Activated T-helper 1 cell treated with anti-CD3 and anti-CD28 coated beads, Interleukin-12 subunit alpha, Interleukin-12 subunit beta, Interleukin-2, Interleukin-4 antibody, amounts not matched to agents 30 ng/mL and 10 ng/mL and 1 ng/mL, durations not matched to agents 14 hours and 24 hours and 36 hours (primary cell): ENCODE measurements at places on chromosomes 2 and 18. TPM values are rescaled to one million over a fixed set of nuclear protein-coding genes. Genes with fewer than 3 reads are reported as not detected.

- H3K27me3 ChIP-seq: peaks cover 12% of the 10 kb centered on the region
- DNase-seq: no peak
- H3K4me1 ChIP-seq: peaks cover 6% of the 10 kb centered on the region
- no peak overlapping the region for H3K27ac ChIP-seq
Measured at GRCh38 chr2:236607471-236608187, 38.0 kb downstream of the ACKR3 start.

- H3K4me1 ChIP-seq: no peaks in the 10 kb centered on the region
- H3K27ac ChIP-seq: no peak overlapping the region
- H3K36me3 ChIP-seq: no peaks in the 10 kb centered on the region
- no peak overlapping the region for H3K4me3 ChIP-seq
Measured at GRCh38 chr2:181946444-181947127, 39.1 kb upstream of the PPP1R1C start.

DNA sequence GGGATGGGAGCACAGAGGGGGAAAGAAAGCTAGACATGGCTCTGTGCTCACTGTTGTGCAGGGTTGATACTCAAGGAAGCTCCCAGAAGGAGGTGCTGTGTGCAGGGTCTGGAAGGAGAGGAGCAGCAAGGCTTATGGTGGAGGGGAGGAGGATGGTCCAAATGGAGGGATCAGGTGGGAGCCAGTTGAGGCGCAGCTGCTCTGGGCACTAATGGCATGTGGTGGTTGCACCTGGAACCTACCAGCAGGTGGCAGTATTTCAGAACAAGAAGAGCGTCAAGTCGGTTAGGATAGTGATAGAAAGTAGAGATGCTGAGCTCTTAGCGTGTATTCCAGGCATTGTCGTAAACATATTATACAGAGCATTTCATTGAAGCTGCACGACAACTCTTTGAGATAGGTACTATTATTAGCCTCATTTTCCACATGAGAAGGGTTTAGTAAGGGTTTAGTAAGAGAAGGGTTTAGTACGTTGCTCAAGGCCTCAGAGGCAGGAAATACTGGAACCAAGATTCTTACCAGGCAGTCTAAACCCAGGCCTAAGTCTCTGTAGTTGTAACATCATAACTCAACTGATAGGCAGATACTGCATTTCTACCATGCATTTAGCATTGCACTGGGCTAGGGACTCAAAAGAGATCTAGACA lies 223.7 kb downstream of the CYP26B1 start:
- no peaks in the 10 kb centered on the region for H3K4me1 ChIP-seq
- H3K4me3 ChIP-seq: no peak overlapping the region
- H3K36me3 ChIP-seq: no peaks in the 10 kb centered on the region
- H3K27ac ChIP-seq: no peak overlapping the region
- no peaks in the 10 kb centered on the region for H3K27me3 ChIP-seq

Gene NR4A2
- 20.5 and 21.9 TPM in 2 replicates for total RNA-seq

DNA sequence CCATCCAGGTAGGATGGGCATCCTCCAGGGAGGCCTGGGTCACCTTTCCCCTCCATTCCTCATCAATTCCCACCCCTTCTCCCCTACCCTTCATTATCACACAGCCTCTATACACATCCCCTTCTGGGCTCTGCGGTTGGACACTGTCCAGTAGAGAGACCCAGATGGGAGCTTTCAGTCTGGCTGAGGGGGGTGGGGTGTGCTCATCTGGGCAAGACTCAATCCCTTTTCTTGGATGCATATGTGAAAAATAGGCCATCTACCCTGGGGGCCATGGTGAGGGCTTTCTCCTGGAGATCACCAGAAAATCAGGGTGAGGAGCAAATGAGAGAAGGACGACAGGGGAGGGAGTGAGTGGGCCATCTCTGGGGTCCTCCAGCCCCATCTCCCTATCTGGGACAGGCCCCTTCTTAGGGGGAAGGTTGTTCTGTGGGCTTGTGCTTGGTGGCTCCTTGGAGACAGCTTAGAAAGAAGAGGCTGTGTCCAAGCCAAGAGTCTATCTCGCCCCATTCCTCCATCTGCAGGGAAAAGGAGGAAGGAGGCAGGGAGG lies 160.1 kb downstream of the DYSF start:
- DNase-seq: no peak
- H3K4me3 ChIP-seq: no peak overlapping the region
- no peaks in the 10 kb centered on the region for H3K27me3 ChIP-seq
- H3K4me1 ChIP-seq: no peaks in the 10 kb centered on the region
- no peaks in the 10 kb centered on the region for H3K36me3 ChIP-seq

Gene HOXD10
- total RNA-seq: not detected in 2 replicates

GRCh38 chr2:223199531-223200515 lies 147.8 kb downstream of the KCNE4 start:
- H3K27me3 ChIP-seq: peaks cover 2% of the 10 kb centered on the region
- no peak overlapping the region for H3K4me3 ChIP-seq
- H3K36me3 ChIP-seq: no peaks in the 10 kb centered on the region
- no peaks in the 10 kb centered on the region for H3K4me1 ChIP-seq
- H3K27ac ChIP-seq: no peak overlapping the region
- no peak for DNase-seq

DNA sequence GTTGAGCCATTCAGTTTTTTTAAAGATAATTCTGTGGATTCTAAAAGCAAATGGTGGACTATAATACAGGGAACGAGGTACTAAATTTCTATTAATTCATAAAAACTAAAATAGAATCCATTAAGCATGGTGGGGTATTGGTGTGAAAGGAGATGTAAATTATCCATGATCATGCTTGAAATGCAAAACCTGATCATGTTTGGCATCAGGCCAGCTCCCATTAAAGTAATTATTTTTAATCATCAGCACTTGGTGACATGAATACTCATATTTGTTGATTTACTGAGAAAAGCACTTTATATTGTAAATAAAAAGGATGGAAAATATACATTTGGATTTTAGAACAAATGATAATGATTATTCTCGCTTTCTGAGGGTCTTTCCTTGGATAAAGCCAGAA lies 232.3 kb upstream of the MEIS1 start:
- H3K27ac ChIP-seq: no peak overlapping the region
- H3K4me3 ChIP-seq: no peak overlapping the region
- no peaks in the 10 kb centered on the region for H3K36me3 ChIP-seq
- DNase-seq: no peak
- H3K4me1 ChIP-seq: no peaks in the 10 kb centered on the region

DNA sequence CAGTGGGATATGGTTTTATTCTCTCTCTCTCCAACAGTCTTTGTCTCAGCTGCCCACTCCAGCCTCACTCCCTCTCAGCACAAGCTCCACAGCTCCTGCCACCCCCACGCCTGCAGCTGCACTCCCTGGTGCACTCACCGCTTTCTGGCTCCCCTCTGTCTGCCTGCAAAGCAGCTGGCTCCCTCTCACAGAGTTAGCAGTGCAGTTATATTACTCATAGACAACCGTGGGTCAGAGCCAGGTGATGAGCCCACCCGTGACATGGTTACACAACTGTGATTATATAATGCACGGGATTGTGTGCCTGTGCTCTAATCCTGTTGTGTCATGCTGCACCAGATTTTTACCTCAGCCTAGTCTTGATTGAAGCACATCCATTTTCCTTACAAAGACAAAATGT lies 276.9 kb upstream of the CHAC2 start:
- no peak overlapping the region for H3K4me3 ChIP-seq
- H3K27me3 ChIP-seq: no peaks in the 10 kb centered on the region
- H3K36me3 ChIP-seq: no peaks in the 10 kb centered on the region
- H3K4me1 ChIP-seq: no peaks in the 10 kb centered on the region
- no peak overlapping the region for H3K27ac ChIP-seq

DNA sequence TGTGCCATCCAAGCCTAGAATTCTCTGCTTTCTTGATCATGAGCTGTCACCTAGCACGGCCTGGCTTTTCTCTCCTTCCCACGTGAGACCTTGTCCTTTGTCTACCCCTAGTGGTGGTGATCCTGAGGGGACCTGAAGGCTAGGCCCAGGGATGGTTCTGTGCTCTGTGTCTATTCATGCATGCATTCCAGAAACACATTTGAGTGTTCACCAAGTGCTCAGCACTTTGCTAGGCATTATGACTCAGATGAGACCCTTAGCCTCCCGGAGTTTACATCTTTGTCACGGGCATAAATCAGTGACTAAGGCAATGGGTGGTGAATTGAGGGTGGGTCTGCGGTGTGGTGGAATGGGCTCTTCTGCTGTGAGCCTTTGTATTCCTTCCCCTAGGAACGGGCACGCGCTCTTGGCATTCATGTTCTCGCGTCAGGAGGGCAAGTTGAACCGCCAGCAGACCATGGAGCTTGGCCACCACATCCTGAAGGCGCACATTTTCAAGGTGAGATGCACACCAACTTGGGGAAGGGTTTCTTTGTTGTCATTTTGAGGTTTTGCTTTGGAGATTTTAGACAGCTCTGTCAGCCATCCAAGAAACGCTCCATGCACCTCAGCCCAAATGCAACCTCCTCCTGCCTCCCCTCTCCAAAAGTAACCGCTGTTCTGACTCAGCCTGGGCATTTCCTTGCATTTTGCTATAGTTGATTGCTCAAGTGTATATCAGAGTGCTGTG lies 100.9 kb downstream of the WDSUB1 start:
- no peak overlapping the region for H3K27ac ChIP-seq
- no peak overlapping the region for H3K4me3 ChIP-seq
